ENCODE measurements at places on chromosomes 3 and 15.

DNA sequence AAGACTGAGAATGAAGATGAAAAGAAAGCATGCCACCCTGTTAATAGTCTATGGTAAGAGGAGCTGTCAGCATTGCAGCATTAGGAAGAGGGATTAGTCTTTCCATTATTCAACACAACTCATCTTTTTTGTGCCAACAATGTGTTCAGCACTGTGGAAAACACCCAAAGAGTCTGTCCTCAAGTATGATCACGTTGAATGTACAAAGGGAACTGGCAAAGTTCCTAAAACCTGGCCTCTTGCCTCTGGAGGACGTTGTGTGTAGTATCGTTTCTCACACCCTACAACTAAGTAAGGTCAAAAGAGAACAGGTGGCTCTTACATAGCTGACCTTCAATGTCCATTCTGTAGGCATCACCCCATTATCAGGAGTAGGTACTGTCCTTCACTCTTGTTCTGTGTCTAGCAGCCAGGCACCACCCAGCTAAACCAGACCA, 147.9 kb upstream of the THBS1 start:
- DNase-seq: no peak

- no peak for DNase-seq
Observed at GRCh38 chr15:99429681-99430081, 136.1 kb upstream of the MEF2A start.

GRCh38 chr3:177196456-177197040, 734 bp downstream of the TBL1XR1 start:
- DNase-seq: no peak

DNA sequence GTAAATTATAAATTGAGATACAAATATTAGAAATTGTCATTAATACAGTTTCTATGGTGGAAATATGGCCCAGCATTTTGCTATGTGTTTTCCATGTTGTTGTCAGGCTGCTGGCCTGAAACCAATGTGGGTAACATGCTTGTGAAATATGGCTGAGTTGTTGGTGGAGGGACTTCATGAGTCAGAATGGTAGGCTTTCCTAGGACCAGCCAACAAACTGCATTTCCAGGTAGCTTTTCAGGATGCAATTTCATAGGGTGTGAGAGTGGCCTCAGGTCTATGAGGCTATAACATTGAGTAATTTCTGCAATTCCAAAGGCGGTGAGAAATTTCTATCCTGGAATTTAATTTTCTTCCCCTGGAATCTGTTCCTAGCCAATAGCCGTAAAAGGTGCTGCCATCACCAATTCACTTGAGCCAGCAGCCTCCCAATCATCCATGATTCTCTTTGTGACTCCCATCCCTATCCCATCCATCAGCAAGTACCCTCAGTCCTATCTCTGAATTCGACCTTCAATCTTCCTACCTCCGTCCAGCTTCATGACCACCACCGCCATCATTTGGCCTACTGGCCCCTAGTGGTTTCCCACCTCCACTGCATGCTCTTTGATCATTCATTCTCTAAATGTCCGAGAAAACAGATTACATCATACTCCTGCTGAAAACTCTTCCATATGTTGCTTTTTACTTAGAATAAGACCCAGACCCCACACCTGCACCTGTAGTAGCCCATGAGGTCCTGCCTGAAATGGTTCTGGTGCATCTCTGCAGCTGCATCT, 276.6 kb upstream of the CFAP20DC start:
- no peak for DNase-seq

DNA sequence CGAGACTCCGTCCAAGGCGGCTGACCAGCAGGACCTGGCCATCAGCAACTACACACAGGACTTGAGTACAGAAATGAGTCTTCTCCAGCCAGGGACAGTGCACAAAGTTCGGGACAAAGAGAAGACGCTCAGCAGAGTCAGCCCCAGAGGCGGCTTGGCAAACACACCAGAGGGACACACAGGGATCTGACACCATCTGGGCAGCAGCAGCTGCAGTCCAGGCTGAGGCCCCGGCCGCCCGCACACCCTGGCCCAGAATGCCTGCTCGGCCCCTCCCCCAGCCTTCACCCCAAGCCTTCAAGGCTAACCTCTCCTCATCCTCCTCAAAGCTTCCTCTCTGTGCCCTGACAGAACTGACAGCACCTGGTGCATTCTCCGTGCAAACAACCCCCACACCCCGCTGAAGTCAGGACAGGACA, 61.1 kb downstream of the XXYLT1 start:
- DNase-seq: no peak

GRCh38 chr15:66600240-66600627, 34.4 kb upstream of the LCTL start:
- DNase-seq: no peak

DNA sequence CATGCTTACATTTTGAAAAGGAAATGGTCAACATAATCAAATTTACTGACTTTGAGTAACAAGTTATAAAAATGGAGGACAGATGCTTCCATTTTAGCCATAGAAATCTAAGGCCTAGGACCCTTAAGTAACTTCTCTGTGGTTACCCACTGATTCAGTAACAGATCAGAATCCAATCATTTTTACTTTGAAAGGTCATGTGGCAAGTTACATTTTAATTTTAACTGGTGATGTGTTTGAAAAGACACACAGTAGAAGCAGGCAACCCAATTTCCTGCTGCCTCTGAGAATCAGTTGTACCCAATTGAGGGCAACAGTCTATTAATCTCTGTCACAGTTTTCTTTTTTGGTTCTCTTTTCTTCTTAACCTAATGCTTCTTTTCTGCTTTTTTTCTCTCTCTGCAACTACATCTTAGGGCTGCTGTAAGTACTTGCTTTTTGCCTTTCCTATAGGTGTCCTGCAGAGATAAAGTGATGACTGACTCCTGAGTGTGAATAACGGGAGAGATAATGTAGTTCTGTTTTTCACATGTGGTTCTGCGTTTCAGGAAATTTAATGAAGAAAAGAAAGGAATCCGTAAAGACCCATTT, 3.3 kb downstream of the ZWILCH start:
- no peak for DNase-seq

DNA sequence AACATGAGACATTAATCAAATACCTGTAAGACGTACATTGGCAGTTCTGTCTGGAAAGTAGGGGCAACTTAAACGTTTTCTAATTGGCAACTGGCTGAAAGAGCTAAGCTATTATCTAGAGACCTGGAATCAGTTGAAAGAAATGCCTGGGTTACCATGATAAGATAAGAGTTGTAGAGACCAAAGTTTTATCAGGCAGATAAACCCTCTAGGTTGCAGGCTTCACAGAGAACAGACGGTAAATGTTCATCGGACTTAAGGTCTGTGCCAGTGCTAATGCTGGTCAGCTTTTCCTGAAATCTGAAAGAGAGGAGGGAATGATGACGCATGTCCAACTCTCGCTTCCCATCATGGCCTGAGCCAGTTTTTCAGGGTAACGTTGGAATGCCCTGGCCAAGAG, 196.2 kb downstream of the ROBO2 start:
- no peak for DNase-seq

DNA sequence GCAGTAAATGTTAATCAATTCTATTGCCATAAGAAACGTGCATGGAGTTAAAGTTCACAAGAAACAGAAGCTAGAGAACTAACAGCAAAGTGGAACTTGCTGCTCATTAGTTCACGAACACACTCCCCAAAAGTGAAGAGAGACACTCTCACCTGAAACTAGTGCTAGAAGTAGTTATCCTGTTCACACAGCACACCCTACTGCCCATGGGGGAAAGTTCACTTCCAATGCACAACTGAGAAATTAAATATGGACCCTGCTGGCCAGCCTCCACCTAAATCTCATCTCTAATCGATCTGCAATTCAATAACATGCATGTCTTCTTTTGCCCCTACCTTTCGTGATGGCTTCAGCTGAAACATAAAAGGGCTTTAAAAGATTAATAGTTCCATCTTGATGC, 39.4 kb upstream of the FRMD4B start:
- DNase-seq: peak; percentile 30

- DNase-seq: no peak
Observed at GRCh38 chr3:61925721-61926120, 364.4 kb downstream of the PTPRG start.

GRCh38 chr3:134927599-134927998, 132.5 kb downstream of the EPHB1 start:
- DNase-seq: no peak

GRCh38 chr3:51982352-51982837, 940 bp upstream of the ACY1 start:
- peak; percentile 80 for DNase-seq

GRCh38 chr15:72857331-72858063, 73.9 kb upstream of the ADPGK start:
- DNase-seq: no peak

DNA sequence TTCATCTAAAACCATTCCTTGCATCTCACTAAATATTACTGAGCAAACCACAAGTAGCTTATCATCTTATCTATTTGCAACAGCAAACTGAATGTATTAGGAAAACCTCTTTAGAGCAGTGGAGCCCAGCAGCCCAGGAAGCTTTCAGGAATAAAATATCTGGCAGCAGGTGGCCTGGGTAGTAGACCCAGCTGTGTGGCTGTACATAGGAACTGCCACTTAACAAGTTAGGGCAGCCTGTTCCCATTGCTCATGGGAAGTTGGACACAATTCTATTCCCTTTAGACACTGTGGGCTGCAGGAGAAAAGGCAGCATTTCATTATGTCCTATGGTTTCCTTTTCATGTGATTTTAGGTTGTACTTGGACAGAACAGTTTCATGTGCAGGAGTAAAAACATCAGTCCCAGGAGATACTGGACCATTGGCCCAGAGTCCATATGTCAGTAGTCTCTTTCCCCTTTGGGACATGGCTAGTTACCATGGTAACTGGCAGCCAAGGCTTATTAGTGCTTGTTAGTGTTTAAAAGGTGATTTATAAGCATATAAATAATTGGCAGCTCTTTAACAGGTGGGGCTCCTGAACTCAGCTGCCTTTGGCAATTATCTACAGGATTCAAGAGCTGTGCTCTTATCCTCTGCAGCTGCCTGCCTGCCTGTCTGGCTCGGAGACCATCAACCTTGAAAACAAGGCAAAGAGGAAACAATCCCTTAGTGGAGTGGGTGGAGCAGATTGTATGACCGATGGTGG, 28.9 kb upstream of the LSAMP start:
- no peak for DNase-seq

DNA sequence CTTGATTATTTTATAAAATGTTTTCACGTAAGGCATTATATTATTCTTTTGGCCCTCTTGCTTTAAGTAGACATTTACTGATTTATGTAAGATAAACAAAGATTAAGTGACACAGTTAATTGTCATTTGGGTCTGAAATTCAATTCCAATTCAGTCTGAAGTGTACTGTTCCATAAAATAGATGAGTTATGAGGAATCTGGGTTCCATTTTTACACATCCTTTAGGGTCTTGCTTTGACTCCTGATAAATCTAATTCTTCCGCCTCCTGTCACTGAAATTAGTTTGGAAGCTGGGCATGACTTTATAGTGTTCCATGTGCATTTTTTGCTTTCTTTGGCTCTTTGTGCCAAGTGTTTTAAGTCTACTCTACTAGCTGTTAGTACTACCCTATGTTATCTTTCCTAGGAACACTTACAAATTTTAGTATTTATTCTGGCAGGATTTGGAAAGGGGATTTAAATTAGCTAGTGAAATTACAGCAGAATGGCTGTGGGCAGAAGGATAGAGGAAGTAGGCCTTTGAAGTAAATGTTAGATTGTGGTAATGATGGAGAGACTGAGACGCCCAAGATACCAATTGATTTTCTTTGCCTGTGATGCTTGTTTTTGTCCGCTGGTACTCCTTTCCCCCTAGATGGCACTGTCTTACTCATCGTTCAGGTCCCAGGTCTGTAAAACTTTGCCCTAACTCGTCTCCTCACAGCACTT, 14.3 kb downstream of the ARL8B start:
- no peak for DNase-seq

GRCh38 chr3:50466177-50466576, 37.3 kb downstream of the CACNA2D2 start:
- no peak for DNase-seq

- no peak for DNase-seq
Observed at GRCh38 chr15:74565381-74566085, 24.5 kb downstream of the ARID3B start.

DNA sequence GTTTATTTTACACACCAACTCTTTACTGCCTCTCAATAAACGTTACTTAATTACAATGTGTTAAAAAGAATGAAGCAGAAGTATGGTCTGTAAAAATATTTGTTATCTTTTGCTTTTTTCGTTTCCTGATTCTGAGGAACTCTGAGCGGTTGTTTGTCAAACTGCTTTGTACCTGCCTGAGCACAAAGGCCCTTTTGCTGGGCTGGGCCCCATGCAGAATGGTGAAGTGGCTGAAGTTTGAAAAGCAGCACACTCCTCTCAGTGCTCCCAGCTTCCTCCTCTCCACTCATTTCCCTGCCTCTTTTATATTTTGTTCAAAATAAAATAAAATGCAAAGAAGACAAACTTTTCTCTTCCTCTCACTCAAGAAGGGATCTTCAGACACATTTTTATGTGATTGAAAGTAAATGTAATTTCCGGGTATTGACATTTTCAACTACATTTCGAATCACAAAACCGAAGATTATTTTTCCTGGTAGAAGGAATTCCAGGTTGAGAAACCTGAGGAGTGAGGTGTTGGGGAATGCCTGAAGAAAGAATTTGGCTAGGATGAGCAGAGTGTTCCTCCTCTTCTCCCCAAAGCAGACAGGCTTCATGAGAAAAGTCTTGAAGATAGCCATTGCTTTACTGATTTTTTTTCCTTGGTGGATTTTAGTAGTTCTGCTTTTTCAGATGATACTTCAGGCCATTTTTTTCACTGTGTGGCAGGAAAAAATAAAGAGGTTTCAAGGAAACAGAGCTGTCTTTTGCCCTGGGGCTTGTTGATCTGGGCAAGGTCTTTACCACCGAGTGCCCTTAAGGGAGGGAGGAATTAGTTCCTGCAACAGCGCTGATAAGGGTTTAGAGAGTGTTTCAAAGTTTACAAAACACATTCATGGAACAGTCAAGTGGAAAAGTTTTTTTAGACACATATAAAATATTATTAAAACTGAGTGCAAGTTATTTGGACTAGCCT, 229.8 kb downstream of the NFKBIZ start:
- no peak for DNase-seq

- DNase-seq: no peak
Observed at GRCh38 chr3:71388535-71389120, 194.9 kb downstream of the FOXP1 start.

- no peak for DNase-seq
Observed at GRCh38 chr3:143263852-143264513, 144.4 kb downstream of the CHST2 start.

DNA sequence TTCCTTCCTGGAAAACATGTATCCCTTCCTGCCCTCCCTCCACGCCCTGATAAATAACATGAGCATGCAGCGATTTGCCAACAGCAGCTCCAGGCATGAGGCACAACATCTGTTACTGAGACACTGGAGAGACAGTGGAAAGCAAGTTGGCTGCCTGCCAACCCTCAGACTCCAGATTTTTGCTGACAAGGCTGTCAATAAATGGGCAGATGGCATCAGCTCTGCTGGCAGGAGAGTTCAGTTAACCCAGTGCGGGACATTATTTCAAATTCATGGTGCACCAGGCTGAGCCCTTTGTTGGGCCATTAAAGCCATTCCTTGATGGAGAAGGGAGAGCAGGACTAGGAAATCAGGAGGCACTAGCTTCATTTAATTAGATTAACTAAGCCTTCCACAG, 293.3 kb downstream of the MEX3B start:
- peak; percentile 90 for DNase-seq
